K562 (cell line): ENCODE measurements at places on chromosomes 3 and 15.

- no peak for DNase-seq
Measured at GRCh38 chr3:51340013-51340829, 44.9 kb upstream of the MANF start.

DNA sequence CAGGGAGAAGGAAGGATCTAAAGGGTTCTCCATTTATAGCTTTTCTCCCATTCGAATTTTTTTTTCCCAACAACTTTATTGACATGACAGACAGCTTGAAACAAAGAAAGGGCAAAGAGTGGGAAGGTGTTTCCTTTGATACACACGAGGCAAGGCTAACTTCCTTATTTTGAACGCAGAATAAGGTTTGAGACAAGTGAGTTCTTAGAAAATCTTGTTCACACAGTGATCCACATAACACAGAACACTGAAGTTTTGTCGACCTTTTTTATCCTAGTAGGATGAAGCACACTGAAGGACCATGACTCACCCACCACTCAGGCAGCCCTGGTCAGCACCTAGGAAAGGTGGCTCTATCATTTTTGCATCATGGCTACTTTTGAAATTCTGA, 425.8 kb upstream of the MDFIC2 start:
- no peak for DNase-seq

DNA sequence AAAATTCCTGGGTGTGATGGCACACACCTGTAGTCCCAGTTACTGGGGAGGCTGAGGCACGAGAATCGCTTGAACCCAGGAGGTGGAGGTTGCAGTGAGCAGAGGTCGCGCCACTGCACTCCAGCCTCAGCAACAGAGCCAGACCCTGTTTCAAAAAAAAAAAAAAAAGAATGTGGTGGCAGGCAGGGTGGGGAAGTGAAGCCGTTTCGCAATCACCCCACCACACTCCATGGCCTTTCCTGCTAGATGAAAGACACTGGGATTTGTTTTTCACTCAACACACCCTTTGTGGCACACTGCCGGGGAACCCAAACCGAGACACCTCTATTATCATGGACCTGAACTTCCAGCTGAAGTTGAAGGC, 172.4 kb upstream of the IQSEC1 start:
- DNase-seq = no peak

DNA sequence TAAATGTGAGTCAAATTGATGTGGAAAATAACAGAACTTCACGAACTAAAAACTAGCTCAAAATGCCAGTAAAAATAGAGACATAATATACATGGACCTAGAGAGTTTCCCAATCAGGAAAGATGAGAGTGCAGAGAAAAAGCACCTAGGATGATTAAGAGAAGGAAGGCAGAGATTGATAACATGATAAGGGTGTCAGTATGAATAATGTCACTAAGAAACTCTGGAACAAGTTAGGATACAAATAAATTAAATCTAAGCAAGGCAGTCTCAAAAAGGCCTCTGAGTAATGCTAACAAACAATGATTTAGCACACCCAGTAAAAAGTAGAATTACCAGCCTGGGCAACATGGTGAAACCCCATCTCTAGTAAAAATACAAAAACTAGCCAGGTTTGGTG, 304.7 kb upstream of the DPPA4 start:
- DNase-seq = no peak

DNA sequence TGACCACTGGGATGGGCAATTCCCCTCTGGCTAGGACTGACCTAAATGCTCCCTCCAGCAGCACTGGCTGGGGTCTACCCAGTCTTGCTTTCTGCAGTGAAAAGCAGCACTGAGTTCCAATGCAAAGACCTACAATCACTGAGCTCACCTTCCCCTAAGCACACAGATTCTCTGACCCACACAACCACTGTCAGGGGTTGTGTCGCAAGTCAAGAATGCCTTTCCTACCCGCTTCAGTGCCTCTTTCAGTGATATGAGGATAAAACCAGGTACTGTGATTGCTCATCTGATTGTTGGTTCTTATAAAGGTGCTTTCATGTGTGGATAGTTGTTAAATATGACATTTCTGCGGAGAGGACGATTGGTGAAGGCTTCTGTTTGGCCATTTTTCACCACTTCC, 345.6 kb downstream of the GAP43 start:
- DNase-seq = no peak

GRCh38 chr3:187593451-187593850, 76.7 kb downstream of the SST start:
- DNase-seq = no peak
